ENCODE measurements at places on chromosomes 12 and 14.

GRCh38 chr12:28209782-28210181 is 19.5 kb downstream of the CCDC91 start:
- no peak for DNase-seq

- no peak for DNase-seq
Observed at GRCh38 chr14:54687750-54688119, 120.8 kb downstream of the SAMD4A start.

DNA sequence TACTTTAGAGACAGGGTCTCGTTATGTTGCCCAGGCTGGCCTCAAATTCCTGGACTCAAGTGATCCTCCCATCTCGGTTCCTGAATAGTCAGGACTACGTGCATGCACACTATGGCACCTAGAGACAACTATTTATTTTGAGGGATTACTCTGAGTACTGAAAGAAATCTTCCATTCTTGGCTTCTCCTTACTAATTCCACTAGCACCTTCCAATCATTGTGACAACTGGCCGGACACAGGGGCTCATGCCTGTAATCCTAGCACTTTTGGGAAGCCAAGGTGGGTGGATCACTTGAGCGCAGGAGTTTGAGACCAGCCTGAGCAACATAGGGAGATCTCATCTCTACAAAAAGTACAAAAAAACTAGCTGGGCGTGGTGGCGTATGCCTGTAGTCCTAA is 42.1 kb upstream of the MTERF2 start:
- no peak for DNase-seq

GRCh38 chr12:70122804-70123203 is 120.4 kb upstream of the CNOT2 start:
- no peak for DNase-seq

DNA sequence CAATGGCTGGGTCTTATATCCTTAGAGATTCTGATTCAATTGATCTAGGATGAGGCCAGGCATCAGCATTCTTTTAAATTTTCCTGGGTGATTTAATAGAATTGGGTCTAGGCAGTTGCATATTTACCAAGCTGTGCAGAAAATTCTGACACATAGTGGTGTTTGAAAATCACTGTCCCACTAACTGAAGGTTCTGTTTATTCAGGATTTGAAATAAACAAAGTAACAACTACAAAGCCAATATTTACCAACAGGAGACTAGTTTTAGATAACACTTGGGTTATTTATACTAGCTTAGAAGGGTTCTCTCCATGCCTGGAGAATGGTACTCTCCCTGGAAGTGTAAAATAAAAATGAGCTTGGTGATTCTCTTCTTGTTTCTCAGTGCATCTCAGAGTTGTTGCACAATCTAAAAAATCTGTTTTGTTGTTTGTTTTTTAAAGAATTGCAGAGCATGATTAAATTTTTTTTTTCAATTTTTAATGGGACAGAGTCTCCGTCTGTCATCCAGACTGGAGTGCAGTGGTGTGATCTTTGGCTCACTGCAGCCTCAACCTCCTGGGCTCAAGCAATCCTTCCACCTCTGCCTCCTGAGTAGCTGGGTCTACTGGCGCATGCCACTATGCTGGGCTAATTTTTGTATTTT is 16.9 kb downstream of the BEST3 start:
- DNase-seq = no peak

DNA sequence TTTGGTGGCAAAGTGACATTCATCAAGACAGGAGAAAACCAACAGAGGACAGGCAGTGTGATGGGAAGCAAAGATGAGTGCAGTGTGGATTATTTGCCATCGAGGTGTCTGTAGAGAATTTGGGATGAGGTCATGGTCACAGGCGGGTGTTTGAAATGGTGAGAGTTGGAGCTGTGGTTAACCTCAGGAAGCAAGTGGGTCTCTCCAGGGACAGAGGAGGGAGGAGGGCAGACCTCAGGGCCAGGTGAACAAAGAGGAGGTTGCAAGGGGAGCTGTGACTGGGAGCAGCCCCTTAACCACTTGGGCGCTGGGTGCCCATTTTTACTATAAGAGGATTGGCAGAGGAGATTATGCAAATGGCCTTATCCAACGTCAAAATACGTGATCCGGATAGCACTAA is 7.0 kb downstream of the FZD10 start:
- no peak for DNase-seq

- no peak for DNase-seq
Observed at GRCh38 chr14:37202812-37203211, 5.1 kb downstream of the MIPOL1 start.

- DNase-seq = no peak
Observed at GRCh38 chr14:69481815-69482568, 2.5 kb upstream of the PLEKHD1 start.

DNA sequence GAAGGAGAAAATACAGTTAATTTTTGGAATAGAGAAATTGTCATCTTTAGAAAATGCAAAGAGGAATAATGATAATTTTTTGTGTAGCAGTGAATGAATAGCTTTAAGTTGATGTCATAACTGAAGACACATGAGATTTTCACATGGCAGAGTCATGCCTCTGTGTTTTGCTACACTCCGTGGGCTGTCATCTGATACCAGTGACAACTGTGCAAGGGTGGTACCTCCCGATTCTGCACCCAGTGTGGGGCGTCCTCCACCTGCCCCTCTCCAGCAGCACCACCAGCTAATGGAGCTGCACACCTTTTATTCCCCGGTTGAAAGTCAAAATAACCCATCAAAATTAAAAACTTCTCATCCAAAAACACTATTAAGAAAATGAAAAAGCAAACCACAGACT is 47.2 kb downstream of the ANKRD9 start:
- no peak for DNase-seq

DNA sequence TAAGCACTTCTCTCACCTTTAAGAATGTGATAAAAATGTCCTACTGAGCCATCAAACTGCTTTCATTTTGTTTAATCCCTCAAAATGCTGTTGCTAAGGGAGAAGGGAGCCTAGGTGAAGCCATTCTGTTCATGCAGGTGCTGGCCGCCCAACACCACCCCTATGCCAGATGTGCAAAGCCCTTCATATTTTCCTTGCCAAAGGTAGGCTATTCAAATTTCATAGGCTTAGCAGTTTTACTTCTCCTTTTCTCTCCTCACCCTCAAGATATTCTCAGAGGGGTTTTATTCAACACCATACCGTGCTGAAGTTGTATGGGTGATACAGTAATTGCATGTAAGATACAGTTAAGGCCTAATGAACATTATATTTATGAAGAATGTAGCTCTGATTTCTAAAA is 461.7 kb downstream of the GXYLT1 start:
- no peak for DNase-seq

DNA sequence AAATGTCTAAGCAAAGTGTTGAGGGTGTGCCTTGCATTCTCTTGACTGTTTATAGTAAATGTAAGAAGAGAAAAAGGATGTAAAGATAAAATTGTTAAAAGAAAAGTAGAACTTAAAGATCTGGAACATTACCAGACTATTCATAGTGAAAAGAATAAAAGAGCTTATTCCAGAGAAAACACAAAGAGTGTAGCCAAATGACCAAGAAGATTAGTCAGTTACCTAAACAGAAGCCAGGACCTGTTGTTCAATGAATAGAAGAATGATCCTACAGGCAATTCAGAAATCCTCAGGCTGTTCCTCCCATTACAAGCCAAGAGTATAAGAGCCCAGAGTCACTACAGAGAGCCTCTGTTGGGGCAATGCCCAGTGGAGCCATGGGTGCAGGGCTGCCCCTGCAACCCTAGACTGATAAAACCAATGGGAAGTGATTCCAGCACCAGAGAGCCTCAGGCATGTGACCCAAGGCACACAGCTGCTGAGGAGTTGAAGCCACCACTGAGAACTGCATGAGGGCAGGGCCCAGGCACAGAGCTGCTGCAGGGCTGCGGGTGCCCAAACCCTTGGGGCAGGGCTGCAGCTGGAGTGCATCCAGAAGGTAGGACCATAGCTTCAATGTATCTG is 91.1 kb upstream of the SLC38A4 start:
- no peak for DNase-seq

DNA sequence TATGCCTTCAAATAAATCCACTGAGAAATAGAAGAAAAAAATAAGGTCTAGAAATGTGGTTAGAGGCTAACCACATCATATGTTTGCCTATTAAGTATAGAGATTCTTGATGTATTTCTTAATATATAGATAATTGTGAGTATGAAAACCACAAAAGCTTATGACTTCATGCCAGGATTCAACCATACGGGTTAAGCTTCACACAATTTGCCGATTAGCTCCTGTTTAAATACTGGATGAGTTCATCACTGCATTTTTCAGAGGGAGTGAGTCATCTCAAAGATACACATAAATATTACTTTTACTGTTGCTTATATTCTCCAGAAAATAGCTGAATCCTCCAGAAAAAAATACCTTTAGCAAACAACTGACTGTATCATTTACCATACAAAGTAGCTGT is 79.6 kb downstream of the RPL10L start:
- peak; percentile 30 for DNase-seq

DNA sequence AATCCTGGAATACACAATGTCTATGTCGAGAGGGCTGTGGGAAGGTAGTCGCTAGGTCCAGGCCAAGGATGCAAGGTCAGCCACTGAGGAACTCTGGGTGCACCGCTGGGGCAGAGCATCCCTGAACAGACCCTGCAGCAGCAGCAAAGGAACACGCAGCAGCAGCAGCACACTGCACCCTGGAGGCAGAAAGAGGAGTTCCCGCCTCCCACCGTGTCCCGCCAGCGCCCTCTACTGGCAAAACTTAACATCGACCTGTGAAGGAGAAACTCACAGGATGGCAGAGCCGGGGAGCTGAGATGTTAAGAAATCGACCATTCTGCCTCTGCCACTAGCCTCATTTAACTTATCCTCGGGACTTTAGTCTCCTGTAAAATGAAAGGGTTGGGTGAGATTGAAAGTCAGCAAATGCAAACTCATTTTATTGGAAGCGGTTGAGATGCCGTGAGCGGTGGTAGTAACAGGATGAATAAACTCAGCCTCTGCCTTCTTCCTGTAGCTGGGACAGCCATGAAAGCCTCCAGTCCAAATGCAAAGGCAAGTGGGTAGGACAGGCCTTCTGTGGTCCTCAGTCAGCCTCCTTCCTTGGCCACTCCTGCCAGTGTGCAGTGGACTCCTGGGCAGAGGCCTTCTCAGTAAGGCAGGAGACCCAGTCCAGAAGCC is 45.6 kb downstream of the STAB2 start:
- DNase-seq = peak; percentile 30

DNA sequence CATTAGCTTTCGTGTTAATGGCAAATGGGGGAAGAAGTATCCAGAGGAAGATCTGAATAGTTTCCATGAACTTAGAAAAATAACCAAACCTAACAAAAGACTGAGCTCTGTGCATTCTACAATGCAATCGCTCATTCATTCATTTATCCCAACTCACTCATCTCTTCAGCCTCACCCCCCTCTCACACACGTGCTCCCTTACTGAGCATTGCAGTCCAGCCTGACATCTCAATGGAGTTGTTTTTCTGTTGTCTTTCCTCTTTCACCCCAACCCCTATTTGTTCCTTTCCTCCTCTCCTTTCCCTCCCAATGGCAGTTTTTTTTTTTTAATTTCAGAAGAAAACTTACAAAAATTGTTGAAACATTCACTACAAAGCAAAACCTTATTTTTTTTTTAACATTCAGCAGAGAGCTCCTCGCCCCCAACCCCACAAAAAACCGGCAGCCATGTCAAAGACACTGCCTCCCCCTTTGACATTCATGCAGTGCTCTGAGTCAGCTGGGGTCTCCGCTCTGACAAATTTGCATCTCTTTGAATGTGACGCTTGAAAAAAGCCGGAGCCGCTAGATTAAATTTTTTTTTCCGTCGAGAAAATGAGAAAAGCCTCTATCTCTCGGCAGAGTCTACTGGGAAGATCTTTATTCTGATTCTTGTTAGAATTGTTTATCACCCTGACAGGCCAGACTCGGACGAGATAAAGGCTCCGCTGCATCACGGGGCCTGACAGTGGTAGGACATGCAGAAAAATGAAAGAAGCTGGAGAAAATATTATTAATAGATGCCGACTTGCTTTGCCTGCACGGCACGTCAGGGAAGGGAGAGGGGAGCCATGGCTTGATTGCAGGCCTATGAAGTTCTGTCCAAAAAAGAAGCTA is 775.6 kb downstream of the VRK1 start:
- DNase-seq = no peak

DNA sequence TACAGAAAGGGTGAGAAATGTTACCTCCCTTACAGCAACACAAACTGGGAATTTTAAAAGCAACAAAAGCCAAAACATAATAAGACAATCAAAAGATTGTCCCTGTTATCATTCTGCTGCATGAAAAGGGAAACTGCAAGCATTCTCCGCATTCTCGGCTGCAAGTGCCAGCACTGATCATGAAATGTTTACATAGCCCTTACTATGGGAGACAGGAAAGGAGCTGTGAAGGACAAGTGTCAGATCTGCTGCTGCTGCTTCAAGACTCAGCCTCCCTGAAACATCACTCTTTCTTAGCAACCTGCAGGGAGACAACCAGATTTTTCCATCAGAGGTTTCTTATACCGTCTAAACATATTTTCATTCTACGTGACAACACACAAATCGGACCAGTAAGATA is 20.1 kb downstream of the DENND5B start:
- DNase-seq = no peak

- no peak for DNase-seq
Observed at GRCh38 chr12:123306200-123306599, 34.5 kb upstream of the CDK2AP1 start.

GRCh38 chr12:46647034-46647433 is 178.8 kb downstream of the SLC38A4 start:
- DNase-seq = no peak

DNA sequence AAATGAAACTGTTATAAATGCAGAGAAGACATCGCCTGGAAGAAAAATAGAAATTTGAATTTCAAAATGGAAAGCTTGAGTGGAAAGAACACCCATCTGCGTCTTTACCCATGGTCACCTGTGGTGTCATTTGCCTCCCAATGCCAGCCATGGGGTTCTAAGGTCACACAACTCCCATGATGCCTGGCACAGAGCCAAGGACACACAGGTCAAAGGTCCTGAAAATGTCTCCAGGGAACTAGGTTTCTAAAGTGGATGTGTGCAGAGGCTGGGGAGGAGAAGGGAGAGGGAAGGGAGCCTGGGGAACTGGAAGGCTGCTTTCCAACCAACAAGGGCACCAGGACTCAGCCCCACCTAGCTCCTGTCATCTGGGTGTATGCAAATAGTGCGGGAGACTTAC is 724.0 kb upstream of the TMEM132C start:
- DNase-seq = no peak

GRCh38 chr12:110102255-110102654 is 21.9 kb upstream of the IFT81 start:
- peak; percentile 67 for DNase-seq

Measured in SK-N-MC (cell line).